Astrocyte (in vitro differentiated cells and primary cell): ENCODE measurements at places on chromosomes 12 and 14. TPM values are rescaled to one million over a fixed set of nuclear protein-coding genes. Genes with fewer than 3 reads are reported as not detected.

DNA sequence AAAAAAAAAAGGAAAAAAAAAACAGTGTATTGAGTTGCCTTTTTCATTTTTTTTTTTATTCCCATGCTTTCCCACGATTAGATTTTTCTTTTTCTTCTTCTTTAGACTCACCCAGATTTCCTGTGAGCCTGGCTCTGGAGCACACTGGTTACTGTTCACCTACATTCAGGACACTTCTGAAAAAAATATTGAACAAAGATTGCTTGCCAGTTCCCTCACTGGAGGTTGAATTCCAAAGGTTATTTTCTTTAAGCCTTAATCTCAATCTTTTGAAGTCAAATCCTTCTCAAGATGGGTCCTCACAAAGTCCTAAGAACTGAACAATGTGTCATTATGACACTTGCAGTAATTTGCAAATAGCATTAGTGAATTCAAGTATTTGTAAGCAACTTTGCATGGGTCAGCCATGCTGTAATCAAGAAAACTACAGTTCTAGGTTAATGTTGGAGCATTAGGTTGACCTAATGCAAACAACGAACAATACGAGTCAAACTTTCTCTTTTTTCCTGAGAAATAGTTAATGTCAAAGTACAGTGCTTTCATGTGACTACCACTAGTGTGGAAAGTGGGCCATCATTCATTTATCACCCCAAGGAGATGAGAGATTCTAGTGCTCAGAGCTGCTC is 49.2 kb upstream of the DUSP6 start:
- no peak for DNase-seq

DNA sequence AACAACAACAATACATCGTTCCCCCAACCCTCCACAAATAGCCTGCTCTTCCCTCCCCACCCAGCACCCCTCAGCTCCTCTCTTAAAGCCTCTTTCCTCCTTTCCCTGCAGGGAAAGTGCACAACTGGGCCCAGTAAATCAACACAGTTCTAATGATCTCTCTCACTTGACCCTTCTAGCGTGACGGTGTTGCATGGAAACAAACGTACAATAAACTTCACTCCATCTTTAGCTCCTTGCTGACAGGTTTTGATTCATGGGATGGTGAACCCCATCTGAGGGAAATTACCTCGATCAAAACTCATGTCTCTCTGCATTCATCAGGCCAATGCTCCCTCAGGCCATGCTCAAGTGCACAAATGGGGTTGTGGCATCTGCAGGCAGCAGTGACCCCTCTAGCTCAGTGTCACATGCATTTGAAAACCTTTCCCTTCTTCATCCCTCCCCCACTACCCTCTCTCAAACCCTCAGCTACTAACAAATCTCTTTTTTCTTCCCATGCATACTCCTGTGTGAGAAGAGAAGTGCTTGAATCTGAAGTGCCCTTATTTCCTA is 22.9 kb downstream of the GDF11 start:
- no peak for DNase-seq

GRCh38 chr12:122190842-122191668 is 8.1 kb downstream of the LRRC43 start:
- peak; percentile 20 for DNase-seq

- DNase-seq: no peak
Measured at GRCh38 chr12:50086148-50086547, 1.0 kb downstream of the SMARCD1 start.

GRCh38 chr12:125573271-125573670 is 508.0 kb downstream of the AACS start:
- no peak for DNase-seq

Gene KRT78
- total RNA-seq: not detected in 2 replicates
